ENCODE measurements at places on chromosomes 2 and 18. TPM values are rescaled to one million over a fixed set of nuclear protein-coding genes. Genes with fewer than 3 reads are reported as not detected.

GRCh38 chr2:51579412-51579811, 547.5 kb upstream of the NRXN1 start:
- no peak for DNase-seq

DNA sequence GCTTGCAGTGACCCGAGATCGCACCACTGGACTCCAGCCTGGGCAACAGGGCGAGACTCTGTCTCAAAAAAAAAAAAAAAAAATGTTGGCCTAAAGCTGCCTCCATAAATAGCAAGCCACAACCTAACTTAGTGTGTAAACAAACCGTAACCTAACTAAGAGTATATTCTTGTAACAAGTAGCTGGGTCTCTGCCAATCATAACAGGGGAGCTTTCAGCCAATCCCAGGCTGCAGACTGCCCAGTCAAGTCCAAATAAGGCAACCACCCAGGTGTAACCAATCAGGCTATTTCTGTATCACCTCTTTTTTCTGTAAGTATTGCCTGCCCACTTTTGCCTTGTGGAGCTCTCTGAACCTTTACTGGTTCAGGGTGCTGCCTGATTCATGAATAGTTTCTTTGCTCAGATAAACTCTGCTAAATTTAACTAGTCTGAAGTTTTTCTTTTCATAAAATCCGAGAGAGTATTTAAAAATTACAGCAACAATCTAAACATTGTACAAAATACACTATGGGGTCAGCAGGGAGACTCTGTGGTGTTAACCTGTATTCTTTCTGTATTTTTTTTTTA, 4.5 kb downstream of the PSTPIP2 start:
- DNase-seq, result no peak

- DNase-seq, result no peak
Observed at GRCh38 chr2:111627256-111627655, 256.7 kb downstream of the ANAPC1 start.

DNA sequence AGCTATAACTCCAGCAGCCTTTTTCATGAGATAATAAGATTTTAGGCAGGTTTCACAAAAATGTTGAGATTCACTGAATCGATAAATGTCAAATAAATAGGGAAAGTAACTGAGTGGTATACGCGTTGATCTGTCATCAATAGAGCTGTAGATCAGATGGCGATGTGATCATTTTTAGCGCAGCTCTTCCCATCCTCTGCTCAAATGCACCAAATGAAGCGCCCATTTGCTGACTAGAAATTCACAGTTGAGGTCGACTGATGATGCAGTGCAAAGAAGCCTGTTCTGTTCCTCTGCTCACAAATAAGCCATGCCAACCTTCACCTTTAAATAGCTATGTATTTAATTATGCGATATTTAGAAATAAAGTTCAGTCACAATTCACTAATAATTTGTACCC, 693.5 kb downstream of the ARHGAP15 start:
- no peak for DNase-seq

RTP5 gene
- total RNA-seq, result 0.07 TPM

SS18 gene
- total RNA-seq, result 70.8 TPM
